ENCODE measurements at places on chromosomes 3 and 15.

DNA sequence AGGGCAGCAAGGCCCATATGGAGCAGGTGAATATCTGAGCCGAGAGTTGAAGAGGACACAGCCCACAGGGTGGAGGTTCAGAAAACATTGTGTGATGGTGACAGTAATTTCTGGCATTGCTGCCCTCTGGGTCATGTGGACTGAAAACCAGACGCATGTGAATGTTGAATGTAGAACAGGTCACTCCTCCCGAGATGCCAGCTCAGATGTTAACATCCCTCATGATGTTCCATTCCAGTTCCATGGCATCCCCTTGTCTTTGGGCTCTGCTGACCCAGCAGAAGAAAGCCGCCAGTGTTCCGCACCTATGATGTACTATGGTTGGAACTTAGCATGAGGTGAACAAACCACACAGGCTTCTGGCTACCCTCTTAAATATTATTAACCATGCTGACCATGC is 110.7 kb upstream of the CTDSPL start:
- DNase-seq, result no peak

DNA sequence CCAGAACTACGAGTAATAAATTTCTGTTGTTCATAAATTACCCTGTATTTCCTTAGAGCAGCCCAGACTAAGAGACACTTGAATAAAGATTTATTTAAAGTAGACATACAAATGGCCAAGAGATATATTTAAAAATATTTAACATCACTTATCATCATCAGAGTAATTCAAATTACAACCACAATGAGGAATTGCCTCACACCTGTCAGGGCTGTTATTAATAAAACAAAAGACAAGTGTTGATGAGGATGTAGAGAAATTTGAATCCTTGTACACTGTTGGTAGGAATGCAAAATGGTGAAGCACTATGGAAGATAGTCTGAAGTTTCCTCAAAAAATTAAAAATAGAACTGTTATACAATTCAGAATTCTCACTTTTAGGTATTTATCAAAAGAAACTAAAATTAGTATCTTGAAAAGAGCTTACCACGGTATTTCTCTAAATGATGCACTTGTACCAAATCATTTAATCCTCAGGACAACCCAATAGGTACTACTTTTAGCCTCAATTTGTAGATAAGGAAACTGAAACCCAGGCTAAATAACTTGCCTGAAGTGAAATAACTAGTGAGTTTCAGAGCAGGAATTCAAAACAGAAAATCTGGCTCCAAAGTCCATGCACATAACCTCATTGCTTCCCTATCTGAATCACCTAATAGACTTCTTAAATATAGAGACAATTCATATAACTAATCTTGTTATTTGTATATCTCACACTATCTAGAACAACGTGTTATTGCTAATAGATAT is 69.4 kb downstream of the ZBTB20 start:
- no peak for DNase-seq

- no peak for DNase-seq
Measured at GRCh38 chr3:165797551-165797950, 39.7 kb downstream of the BCHE start.

GRCh38 chr15:43889042-43889441 is 62.2 kb downstream of the WDR76 start:
- no peak for DNase-seq

DNA sequence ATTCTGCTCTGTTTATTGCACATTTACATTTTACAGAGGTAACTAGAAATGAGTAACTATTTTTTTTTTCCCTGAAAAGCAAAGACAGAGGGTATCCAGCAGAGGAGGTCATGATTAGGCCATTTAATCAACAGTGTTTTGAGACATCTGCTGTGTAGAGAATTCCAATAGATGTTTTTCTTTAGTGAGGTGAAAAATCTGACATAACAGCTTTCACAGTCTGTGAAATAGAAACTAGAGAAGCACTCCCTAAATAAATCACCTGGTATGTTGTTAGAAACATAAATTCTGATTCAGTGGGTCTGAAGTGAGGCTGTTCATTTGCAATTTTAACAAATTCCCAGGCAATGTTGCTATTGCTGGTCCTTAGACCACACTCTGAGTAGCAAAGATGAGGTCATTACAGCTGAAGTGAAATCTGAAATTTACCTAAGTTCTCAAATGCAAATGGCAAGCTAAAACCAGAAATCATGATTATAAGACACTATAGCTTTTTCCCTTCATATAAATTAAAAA is 329.2 kb upstream of the LRRC3B start:
- no peak for DNase-seq

GRCh38 chr3:191484461-191484860 is 23.5 kb downstream of the PYDC2 start:
- no peak for DNase-seq

GRCh38 chr15:81330366-81331090 is 6.6 kb upstream of the STARD5 start:
- no peak for DNase-seq

DNA sequence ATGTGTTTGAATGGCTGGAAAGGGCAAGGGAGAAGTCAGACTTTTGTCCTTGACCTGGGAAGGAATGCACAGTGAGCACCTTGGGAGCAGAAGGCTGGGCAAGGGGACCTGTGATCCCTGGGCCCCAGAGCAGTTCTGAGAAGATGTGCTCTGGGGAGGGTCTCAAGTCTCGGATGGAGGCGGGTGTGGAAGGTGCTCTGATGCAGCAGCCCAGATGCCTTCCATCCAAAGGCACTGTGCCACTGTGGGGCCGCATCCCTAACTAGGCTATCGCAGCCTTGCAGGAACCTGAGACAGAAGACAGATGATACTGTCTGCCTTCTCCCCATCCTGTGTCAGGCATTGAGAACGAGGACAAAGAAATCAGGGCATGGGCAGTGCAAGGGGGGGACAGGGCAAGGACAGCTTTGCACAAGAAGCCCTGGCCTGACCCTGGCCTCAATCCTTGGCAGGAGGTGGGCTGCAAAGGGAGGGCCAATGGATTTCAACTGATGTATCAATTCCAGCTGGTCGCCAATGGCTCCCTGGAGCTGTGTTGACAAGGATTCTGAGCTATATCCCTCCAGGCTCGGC is 14.6 kb upstream of the PRKCD start:
- no peak for DNase-seq

DNA sequence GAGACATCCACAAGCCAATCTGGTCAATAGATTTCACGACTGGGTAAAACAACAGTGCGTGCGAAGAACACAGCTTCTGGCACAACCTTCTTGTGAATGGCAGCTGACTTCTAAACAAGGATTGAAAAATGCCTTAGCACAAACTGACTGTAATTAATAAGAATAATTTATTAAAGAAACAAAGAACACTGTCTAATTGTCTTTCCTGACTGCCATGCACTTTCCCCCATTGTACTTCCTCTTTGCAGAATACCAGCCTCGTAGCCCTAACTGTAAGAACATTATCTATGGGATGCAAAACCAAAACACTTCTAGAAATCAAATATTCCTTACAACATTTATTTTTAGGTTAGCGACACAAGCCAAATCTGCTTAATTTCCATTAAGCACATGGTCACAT is 6.5 kb downstream of the FOXP1 start:
- DNase-seq, result no peak

DNA sequence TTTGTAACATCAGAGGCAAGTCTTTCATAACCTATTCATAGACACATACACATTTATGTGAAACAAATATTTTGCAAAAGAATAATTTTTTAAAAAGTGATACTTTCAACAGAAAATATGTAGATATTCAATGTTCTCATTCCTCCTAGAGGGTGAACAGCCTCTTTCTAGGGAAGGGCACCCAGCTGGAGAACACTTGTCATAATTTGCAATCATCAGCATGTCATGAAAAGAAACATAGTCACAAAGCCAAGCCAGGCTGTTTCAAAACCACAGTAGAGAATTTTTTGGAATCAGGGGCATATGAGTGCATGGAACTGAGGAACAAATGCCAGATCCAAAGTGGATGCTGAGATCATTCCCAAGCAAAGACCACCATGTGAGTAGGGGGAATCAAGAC is 406.9 kb upstream of the ADAMTS9 start:
- DNase-seq, result no peak

GRCh38 chr3:58167431-58168351 is 43.1 kb downstream of the DNASE1L3 start:
- peak; percentile 76 for DNase-seq

GRCh38 chr15:67125589-67126502 is 60.4 kb downstream of the SMAD3 start:
- peak; percentile 17 for DNase-seq

All from activated naive CD8-positive, alpha-beta T cell treated with anti-CD3 and anti-CD28 coated beads, Interleukin-2, amount 10 ng/mL, durations not matched to agents 7 days and 5 days (primary cell).